Hematopoietic multipotent progenitor cell (in vitro differentiated cells): ENCODE measurements at places on chromosomes 3 and 15. TPM values are rescaled to one million over a fixed set of nuclear protein-coding genes. Genes with fewer than 3 reads are reported as not detected.

DNA sequence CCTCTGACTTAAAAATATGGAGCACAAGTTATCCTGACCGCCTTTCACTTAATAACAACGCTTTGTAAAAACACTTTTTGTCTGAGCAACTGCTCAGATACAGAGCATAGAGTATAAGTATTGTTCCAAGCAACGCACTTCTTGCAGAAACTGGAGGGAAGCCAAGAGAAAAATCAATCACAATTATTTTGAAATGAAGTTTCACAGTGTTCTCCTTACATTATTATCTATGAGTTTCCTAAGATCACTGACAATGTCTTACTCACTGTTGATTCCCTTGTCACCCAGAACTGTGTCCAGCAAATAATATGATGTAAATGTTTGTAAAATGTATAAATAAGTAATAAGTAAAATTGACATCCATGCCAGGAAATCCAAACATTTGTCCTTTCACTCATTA is 184.6 kb upstream of the GPR149 start:
- no peak for DNase-seq

GRCh38 chr3:107806536-107806935 is 283.8 kb downstream of the BBX start:
- DNase-seq: no peak

DNA sequence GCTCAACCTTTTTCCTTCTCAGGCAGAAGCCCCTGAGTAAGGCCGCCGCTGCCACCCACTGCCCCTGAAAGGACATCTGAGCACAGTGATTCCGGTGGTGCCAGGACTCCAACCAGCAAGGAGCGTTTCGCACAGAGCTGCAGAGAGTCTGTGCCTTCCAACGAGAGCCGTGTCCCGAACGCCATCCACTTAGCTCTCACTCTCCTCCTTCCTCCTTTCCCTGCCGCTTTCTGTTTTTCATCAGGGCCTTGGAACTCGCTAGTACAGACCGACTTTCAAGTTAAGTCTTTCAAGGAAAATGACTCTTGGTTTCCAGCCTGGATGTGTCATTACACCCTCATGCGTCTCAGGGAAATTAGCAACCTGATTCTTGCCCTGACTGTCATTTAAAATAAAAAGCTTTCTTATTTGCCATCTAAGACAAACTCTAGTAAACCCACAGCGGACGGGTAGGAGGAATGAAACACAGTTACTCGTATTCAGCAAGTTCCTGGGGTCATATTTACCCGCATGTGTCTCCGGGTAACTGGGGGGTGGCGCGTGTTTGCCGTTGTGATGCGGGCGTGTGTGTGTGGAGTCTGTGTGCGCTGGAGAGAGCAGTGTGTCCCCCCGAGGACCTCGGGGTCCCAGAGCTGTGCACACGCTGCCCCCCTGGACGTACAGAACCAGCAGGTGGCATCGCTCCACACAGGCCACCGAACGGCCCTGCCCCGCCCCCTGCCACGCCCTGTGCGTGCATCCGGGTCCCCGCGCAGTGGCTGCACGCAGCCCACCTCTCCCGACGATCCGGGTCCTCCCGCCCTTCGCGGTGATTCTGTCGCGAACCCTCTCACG is 30.4 kb upstream of the ALDH1A3 start:
- DNase-seq: peak; percentile 83

GRCh38 chr3:108281670-108282069 is 14.7 kb upstream of the HHLA2 start:
- DNase-seq: no peak

DNA sequence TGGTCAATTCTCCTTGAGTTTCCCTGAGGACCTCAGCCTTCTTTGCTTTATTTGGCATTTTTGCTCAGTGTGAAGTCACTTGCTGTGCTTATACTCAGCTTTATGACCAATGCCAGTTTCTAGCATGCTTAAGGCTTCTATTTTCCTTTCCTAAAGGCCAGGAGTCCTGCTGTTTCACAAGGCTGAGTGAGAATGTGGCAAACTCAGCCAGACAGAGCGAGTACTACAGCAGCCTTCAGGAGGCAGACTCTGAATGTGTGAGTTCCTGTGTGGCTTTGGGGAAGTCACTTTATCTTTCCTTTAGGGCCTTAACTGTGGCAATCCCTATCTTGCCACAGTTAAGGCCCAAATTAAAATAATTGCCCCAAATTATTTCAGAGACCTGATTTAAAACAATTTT is 213.2 kb upstream of the MRPL3 start:
- no peak for DNase-seq

Gene SEC62
- total RNA-seq: 11.3 TPM

GRCh38 chr15:80778964-80779657 is at the start of gene CEMIP:
TSS of gene CEMIP (plus strand) at chr15:80779370. CDS start at chr15:80873880, 94,510 bp downstream.
- DNase-seq: no peak

- DNase-seq: no peak
Measured at GRCh38 chr15:54387799-54388198, 409.6 kb downstream of the UNC13C start.

Gene PPARG
- total RNA-seq: not detected

GRCh38 chr3:48989126-48989795 is 780 bp upstream of the P4HTM start:
- DNase-seq: no peak

Gene SPRED1
- 2.4 TPM for total RNA-seq
